ENCODE measurements at places on chromosomes 6 and 20.

DNA sequence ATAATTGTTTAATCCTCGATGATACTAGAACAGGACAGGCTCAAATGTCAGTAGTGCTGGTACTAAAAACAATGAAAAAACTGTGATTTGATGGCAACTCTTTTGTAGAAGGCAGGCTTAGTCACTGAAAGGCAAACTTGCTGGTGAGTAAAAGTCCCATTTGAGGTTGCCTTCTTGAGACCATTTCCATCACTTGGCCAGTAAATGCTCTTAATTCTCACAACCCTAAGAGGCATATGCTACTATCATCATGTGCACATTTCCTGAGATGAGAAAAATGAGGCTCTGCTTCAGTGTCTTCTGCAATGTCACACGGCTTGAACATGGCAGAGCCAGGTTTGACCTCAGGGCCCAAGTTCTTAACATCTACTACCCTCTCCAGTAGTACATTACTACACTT is 9.9 kb downstream of the AKIRIN2 start:
- DNase-seq: no peak

DNA sequence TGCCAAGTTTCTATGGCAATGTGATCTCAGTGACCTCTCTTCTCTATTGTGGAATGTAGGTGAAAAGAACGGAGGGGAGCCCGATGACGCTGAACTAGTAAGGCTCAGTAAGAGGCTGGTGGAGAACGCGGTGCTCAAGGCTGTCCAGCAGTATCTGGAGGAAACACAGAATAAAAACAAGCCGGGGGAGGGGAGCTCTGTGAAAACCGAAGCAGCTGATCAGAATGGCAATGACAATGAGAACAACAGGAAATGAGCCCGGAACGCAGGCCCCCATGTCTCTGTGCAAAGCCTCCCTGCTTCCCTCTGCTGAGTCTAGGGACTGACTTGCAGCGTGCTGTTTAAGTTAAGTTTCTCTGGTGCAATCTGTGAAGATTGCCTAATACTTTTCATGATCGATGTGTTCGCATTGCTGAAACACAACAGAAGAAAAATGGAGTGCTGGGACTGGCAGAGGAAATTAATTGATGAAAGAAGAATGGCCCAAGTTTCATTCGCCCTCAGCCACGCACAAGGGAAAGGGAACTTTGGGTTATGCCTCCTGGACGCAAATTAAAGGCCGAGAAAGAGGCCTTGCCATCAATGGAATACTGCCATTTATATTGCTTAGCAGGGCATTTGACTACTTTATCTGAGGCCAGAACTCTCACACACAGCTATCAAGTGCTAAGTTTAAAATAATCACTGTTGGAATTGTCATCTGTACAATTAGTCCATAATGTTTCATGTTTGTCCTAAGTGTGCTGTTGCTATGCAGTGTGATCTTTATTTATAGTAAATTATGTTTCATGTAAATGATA is 146.4 kb downstream of the AKAP7 start:
- no peak for DNase-seq

GRCh38 chr6:127118298-127119101 is at the start of gene RSPO3:
Gene RSPO3 (plus strand): TSS chr6:127118671. CDS start chr6:127119193, 522 bp downstream.
- peak; percentile 15 for DNase-seq

- no peak for DNase-seq
Measured at GRCh38 chr6:169250660-169251059, 3.0 kb downstream of the THBS2 start.

DNA sequence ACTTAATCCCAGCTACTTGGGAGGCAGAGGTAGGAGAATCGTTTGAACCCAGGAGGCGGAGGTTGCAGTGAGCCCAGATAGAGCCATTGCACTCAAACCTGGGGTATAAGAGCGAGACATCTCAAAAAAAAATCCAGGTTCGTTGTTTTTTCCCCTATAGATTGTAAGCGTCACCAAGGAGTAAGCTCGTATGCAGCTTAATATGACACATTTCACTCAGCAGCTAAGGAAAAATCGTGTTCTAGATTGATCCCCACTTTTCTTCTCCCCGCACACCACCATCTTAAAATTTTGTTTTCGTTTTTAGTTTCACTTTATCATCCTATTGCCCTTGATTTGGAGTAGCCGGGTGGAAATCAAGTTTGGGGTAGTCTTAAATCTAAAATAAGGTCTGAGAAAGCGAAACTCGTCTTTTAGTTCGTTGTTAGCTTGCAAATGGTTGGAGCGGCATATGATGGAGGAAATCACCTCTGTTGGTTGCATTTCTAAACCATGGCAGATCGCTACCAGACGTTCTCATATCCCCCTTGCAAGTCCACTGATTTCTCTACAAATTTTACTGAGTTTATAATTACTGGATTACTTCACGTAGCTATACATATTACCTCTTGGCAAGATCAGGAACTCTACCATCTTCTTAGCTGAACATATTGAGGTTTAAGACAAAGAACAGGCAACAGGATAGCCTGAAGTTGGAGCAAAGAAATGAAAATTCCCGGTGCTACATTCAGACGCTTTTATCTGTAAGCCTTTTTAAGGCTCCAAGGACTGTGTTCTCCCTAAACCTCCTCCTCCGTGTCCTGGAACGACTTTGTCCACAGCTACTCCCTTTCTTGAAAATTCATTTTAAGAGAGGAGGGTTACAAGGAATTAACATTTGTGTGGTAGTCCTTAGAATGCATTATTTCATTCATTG is 91.1 kb upstream of the BTN3A2 start:
- no peak for DNase-seq

DNA sequence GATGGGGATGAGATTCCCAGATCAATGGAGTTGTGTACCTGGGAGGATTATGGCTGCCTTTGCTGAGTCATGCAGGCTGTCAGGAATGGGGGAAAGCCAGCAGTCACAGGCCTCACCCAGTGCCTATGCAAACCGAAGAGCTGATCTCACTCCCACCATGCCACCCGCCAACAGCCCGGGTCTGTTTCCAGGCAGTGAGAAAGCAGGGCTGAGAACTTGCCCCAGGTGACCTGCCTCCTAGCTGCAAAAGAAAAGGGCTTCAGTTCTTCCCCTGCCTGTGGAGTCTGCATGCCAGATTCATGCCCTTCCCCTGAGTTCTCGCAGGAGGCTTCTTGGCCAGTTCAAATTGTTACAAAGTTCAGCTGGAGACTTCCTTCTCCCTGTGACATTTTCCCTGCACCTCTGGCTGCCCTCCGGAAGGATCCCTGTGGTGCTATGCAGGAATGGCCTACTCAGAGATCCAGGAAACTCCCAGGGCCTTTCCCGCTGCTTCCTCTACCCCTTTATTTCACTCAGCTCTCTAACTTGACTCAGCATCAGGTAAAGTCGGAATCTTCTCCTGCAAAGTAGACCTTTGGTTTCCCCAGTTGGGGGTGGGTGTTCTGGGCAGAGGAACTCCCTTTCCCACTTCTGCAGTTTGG is 71.5 kb upstream of the B3GAT2 start:
- DNase-seq: no peak

DNA sequence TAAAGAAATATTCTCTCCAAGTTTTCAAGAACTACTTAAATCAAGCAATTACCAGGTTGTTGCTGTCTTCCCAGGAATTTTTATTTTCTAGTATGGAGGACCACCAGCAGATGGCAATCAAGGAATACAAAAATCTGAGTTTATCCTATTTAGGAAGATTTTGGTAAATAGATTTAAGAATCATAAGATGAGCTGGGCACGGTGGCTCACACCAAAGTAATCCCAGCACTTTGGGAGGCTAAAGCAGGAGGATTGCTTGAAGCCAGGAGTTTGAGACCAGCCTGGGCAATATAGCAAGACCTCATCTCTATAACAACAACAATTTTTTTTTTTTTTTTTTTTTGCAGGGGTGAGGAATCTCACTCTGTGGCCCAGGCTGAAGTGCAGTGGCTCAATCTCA is 19.3 kb upstream of the SEC63 start:
- no peak for DNase-seq

- peak; percentile 25 for DNase-seq
Measured at GRCh38 chr6:119110601-119111548, 32.4 kb upstream of the FAM184A start.

GRCh38 chr6:20839630-20840029 is 305.4 kb downstream of the CDKAL1 start:
- DNase-seq: no peak

- no peak for DNase-seq
Measured at GRCh38 chr20:61640131-61640870, 388.2 kb downstream of the CDH4 start.

DNA sequence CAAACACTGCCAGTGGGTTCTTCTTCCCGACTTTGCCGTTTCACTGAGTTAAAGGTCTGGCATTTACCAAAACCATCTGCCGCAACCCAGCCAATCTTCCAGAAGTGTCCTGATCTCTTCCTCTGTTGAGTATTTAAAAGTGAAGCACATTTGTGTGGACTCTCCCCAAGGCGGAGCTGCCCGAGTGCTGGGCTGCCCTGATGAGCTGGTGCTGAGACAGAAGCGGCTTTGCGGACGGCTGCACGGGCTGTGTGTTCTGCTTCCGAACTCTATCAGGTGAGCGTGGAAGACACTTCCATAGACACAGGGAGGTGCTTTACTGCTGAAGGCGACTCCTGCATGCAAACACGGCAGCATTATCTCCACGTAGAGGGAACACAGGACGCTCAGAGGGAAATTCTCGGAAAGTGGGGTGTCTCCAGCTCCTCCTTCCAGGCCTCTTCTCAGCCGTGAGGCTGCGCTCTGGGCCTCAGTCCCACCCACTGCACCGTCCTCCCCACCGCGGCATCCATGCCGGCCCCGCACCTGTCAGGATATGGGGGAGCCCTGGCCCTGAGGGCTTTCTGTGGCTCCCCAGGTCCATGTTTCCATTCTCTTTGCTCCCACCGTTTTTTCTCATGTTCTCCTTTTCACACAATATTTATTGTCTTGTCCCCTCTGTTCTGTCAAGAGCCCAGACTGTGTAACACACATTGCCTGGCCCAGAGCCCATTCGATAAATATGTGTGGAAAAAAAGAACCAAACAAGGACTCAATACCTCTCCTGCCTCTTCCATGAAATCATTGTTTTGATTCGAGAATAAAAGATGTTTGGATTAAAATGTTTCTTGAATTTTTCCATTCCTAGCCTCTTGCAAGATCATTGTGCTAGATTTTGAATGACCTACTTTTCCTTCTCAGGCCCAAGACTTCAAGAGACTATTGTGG is 205.1 kb downstream of the DLL1 start:
- no peak for DNase-seq

DNA sequence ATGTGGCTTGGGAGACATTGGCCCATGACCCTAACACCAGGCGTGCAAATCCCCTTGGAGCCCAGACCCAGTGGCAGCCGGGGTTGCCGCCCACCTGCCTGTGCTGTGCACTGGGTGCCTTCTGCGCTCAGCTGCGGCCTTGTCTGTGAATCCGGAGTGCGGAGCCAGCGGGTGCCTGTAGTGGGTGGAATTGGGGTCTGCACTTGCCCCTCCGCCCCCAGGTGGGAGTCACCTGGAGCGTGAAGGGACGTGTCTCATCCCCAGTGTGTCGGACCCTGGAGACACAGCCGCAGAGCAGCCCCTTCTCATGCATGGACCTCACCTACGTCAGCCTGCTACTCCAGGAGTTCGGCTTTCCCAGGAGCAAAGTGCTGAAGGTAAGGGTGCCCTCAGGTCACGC is 22.9 kb upstream of the PYGB start:
- no peak for DNase-seq

GRCh38 chr20:18465536-18466200 is 1.2 kb downstream of the DZANK1 start:
- no peak for DNase-seq

- no peak for DNase-seq
Measured at GRCh38 chr20:45337367-45338120, 10.7 kb downstream of the SDC4 start.

- DNase-seq: no peak
Measured at GRCh38 chr20:44092551-44093248, 94.3 kb downstream of the JPH2 start.

GRCh38 chr6:146700078-146700686 is 101.4 kb downstream of the ADGB start:
- peak; percentile 36 for DNase-seq

DNA sequence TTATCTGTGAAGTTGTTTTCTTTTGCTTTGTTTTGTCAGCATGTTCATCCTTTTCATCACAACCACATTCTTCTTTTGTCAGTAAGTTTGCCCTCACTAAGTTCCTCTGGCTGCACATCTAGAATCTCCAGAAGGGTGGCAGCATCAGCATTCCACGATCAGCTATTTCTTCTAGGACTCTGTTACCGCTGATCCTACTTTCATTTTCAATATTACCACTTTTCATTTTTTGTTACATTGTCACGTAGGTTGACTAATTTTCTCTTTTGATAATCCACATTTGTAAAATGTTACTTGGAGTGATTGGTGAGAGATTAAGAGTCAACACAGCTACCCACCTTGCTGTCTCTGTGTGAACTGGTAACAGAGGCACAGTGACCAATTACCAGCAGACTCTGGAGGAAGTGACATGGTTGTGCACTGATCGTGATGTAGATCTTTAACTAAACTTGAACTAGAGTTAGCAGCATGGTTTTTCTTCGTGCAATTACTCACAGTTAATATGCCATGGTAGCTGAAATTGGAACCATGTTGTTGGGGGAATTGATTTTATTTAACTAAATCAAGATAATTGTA is 307.9 kb upstream of the SLC35B3 start:
- DNase-seq: no peak

DNA sequence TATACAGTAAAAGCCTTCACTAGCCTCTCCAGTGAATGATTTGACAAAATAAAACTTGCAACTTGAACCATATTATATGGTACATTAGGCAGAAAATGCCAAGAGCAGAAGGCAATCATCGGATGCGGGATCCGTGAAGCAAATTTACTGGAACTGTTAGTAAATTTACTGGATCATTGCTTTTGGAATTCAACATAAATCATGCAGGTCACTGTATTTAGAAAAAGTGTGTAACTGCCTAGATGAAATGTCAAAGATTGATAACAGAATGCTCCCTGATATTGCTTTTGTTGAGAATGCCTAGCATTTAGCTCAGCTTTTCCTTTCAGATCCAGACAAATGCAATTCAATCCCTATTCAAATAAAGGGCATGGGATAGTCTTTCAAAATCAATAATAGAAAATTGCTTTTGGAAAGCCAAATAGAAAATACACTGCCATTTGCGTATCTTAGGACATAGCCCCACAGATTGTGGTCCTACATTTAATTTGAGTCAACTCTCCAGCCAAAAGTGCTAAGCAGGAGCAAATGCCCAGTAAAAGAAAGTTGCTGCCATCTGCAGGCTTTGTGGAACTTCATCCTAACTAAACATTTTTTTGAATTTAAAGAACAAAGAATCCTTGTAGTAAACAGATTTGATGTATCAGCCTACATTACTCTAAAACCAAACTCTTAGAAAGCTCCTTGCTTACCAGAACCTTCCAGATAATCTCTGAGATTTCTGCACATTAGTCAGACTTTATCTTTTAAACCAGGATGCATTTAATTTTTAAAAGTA is 109.5 kb upstream of the HSF2 start:
- DNase-seq: no peak

DNA sequence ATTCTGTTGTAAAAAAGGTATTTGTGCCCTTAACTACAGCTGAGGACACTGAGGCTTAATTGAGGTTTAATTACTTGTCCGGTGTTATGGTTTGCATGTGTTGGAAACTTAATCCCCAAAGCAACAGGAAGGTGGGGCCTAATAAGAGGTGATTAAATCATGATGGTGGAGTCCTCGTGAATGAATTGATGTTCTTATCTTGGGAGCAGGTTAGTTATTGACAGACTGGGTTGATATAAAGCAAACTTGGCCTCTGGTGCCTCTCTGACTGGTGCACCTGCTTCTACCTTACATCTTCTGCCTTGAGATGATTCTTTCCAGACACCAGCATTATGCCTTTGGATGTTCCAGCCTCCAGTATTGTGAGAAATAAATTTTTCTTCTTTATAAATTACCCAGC is 306.5 kb upstream of the HS3ST5 start:
- no peak for DNase-seq
